ENCODE measurements at places on chromosomes 2 and 18.

DNA sequence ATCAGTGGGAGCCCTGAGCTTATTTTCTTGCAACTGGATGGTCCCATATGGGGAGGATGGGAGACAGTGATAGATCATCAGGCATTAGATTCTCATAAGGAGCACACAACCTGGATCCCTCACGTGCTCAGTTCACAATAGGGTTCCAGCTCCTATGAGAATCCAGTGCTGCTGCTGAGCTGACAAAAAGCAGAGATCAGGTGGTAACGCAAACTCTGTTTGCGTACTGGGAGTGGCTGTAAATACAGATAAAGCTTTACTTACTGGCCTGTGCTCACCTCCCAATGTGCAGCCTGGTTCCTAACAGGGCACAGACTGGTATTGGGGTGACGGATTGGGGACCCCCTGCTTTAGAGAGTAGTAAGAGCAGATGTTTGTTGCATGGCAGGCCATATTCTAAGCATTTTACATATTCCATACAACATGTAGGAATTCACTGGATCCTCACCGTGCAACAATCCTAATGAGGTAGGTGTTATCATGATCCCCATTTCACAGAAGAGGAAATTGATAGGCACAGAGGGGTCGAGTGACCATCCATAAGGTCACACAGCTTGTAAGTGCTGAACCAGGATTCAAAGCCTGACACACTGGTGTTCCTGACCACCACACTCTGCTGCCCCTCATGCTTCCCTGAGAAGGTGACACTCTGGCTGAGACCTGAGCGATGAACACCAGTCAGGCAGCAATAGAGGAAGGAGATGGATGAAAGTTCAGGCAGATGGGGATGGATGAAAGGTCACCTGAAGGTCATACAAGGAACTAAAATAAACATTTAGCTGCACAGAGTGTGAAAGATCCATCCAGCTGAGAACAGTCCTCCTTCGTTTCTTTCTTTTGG is 15.7 kb upstream of the MAT2A start:
- DNase-seq, result no peak

DNA sequence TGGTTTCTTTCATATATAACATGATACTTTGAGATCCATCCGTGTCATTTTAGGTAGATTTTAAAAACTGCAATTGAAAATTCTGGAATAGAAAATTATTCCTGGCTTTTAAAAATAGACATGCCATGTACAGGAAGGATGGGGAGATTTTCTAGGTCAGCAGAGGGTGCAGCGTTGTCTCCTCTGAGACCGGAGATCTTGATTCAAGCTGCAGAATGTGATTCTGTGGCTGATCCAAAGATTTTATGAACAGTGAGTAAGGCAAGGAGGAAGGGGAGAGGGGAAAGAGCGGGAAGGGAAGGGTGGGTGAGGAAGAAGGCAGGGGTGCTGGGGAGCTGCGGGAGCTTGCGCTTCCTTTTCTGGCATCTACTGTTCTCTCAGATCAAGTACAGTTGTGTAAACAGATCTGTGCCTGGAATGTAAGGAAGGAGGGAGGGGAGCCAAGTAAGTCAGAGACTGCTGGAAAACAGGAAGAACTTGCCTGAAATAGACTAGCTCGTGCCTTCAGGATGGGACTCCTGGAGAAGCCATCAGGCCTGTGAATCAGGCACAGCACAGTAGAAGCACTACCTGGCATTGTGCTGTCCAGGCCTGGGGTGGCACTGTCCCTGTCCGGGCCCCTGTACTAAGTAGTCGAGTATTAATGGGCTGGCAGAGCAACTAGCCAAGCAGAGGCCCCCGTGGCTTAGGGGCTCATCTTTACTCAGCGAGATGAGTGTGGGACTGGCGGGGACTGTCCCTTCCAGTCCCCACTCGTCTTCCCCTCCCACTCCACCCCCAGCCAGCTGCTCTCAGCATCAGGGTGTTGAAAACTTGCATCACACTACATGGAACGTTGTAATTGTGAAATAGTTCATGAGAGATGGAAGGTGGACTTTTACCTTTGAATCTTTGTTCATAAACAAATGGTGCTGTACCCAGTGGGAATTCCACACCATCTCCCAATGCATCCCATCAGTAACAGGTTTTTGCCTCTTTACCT is 163.5 kb downstream of the UXS1 start:
- DNase-seq, result no peak

GRCh38 chr2:227351639-227352038 is 26.6 kb downstream of the MFF start:
- no peak for DNase-seq

- no peak for DNase-seq
These were observed 45.3 kb downstream of the SMAD7 start for GRCh38 chr18:48905513-48905912.

GRCh38 chr18:32707147-32707546 is 65.7 kb downstream of the KLHL14 start:
- DNase-seq, result no peak
